ENCODE measurements at places on chromosomes 2 and 18.

DNA sequence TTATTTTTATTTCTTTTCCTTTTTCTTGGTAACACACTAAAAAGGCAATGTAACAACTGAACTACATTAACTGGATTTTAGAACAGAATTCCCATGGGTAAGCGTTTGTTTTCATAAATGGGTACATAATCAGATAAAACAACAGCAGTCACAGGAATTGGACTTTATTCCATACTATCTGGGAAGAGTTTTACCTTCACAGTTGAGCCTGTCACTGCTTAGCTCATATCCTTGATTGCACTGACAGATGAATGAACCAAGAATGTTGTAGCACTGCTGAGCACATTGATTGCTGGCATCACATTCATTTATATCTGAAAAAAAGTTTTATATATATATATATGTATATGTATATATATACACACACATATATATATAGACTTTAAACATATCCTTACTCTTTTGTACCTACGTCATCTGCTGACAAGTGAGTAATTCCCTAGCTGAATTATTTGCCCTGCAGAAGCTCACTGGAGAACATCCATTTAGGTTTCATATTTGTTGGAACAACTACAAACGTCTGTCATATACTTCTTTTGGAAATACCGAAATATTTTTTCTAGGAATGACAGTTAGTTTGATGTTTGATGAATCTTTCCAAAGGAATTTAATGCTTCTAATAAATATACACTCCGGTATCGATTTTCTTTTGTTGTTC lies 47.0 kb downstream of the EFEMP1 start:
- DNase-seq, result no peak

GRCh38 chr2:229129738-229130371 lies 141.2 kb downstream of the PID1 start:
- no peak for DNase-seq

GRCh38 chr2:44429034-44429433 lies 67.3 kb downstream of the CAMKMT start:
- no peak for DNase-seq

DNA sequence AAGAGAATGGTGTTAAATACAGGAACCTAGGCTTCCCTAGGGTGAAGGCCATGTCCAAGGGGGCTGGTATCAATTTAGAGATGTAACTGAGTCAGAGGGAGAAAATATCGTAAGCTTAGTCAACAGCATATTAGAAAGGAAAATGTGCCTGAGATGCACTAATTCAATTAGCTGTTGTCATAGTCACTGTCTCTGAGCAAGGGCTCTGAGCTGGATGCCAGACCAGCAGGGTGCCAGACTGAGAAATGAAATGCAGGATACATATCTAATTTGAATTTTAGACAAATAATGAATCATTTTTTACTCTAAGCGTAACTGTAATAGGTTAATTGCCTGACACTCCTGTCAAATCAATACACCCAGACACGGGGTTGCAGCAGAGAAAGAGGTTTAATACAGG lies 11.4 kb upstream of the SLC35F6 start:
- DNase-seq, result no peak

- no peak for DNase-seq
These were observed 175.8 kb upstream of the TCF4 start for GRCh38 chr18:55763805-55764204.

DNA sequence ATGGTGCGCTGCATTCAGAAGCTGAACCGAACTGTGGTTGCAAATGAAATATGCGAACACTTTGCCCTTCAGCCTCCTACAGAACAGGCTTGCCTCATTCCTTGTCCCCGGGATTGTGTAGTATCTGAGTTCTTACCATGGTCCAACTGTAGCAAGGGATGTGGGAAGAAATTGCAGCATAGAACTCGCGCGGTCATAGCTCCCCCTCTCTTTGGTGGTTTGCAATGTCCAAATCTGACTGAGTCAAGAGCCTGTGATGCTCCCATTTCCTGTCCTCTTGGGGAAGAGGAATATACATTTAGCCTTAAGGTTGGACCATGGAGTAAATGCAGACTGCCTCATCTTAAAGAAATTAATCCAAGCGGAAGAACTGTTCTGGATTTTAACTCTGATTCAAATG lies 291.4 kb downstream of the THSD7B start:
- no peak for DNase-seq

DNA sequence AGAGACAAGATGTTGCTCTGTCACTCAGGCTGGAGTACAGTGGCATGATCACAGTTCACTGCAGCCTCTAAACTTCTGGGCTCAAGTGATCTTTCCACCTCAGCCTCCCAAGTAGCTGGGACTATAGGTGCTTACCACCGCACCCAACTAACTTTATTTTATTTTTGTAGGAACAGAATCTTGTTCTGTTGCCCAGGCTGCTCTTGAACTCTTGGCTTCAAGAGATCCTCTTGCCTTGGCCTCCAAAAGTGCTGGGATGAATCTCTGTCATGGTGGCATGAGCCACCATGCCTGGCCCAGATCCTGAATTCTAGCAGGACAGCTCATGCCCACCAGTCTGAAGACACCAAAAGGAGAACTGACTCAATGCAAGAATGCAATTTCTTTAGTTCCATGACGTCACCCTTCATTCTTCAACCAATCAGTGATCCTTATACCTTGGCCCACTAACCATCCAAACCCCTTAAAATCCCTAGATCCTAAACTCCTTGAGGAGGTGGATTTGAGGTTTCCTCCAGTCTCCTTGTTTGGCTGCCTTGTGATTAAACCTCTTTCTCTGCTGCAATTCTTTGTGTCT lies 25.6 kb upstream of the CXXC1 start:
- DNase-seq, result no peak

DNA sequence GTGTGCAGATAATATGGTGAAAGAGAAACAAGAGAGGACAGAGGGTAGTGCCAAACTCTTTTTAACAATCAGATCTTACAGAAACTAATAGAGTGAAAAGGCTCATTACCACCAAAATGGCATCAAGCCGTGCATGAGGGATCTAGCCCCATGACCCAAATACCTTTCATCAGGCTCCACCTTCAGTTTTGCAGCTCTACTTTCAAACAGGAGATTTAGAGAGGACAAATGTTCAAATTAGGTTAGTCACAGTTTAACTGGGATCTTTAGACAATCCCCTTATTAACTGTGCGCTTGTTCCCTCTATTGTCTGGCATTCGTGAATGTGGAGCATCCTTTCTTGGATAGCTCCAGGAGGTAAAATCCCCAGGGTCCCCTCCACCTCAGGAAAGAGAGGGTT lies 1209.3 kb upstream of the CHAC2 start:
- no peak for DNase-seq

GRCh38 chr2:145503511-145503910 lies 983.6 kb upstream of the ZEB2 start:
- DNase-seq, result no peak

DNA sequence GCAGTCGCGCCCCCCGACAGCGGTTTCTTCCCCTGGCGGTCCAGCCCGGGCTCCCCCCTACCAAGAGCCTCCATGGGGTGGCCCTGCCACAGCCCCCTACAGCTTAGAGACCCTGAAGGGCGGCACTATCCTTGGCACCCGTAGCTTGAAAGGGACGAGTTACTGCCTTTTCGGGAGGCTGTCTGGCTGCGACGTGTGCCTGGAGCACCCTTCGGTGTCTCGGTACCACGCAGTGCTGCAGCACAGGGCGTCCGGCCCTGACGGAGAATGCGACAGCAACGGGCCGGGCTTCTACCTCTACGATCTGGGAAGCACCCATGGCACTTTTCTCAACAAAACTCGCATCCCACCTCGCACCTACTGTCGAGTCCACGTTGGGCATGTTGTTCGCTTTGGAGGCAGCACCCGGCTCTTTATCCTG lies 475 bp downstream of the SLC4A1AP start:
- no peak for DNase-seq

GRCh38 chr2:71716697-71717624 lies 263.6 kb downstream of the DYSF start:
- DNase-seq, result no peak

GRCh38 chr2:11133936-11134320 lies 21.3 kb upstream of the SLC66A3 start:
- DNase-seq, result no peak

GRCh38 chr2:29655391-29656086 lies 265.8 kb downstream of the ALK start:
- no peak for DNase-seq

DNA sequence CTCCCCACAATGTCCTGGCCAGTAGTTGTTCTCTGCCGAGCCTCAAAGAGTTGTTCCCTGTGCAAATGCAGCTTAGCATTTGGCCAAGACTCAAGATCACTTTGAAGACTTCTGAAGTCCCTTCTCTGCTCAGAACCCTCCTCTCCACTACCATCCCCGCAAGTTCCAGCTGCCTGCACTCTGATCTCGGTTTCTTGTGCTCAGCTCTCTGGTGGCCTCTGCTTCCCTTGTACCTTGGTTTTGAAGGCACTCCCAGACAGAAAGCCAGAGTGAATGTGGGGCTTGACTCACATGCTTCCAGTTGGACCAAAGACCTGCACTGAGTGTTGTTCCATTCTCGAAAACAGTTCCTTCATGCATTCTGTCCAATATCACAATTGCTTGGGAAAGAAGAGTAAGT lies 28.6 kb downstream of the CRACDL start:
- no peak for DNase-seq

DNA sequence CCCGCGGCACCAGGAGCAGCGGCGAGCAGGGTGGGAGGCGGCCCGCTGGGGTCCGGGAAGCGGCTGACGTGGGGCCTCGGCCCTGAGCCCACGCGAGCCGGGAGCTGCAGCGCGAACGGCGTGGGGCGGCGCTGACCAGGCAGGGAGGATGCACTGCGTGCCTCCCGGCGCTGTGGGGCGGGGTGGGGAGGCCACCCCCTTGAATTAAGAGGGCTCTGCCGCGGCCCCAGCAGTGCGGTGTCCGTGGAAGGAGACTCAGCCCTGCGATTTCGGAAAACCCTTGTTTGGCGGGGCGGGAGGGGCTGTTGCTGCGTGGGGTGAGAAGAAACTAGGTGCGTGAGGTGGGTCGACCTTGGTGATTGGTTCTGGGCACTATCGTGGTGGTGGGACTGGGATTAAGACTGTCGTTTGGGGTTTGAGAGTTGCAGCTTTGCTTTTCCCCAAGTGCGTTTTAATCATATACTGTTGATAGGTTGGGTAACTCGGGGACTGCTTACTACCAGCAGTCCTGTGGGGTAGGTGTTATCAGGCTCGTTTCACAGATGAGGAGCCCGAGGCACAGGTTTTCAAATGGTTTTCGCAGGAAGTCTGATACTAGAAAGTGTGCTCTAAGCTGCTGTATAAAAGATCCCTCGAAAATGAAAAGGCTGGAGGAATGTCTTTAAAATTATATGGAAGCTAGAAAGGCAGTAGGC lies 722 bp downstream of the ACSL3 start:
- DNase-seq, result peak; percentile 27

DNA sequence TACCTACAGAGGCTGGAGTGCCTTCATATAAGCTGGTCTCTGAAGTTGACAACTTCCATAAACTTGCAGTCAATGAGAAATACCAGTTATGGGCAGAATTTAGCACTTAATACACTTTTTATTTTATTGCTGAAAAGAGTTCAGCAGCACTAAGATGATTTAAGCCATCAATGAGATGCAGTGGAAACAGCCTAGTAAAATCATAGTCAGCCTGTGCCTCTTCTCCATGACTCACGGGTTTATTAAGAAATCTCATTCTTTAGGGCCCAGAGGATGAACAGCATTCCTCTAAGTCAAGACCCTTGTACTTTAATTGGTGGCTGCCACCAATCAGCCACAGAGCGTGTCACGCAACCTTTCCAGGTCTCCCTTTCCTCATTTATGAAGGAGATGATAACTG lies 1357.9 kb upstream of the CELF4 start:
- DNase-seq, result no peak

- no peak for DNase-seq
These were observed 27.6 kb downstream of the EVA1A start for GRCh38 chr2:75533135-75533534.

GRCh38 chr18:23784832-23785245 lies 95.6 kb downstream of the LAMA3 start:
- no peak for DNase-seq

- DNase-seq, result peak; percentile 45
These were observed 34.2 kb upstream of the EN1 start for GRCh38 chr2:118881490-118882129.

GRCh38 chr2:53785366-53785765 lies 1.4 kb downstream of the ASB3 start:
- no peak for DNase-seq
